ENCODE measurements at places on chromosomes 12 and 14. TPM values are rescaled to one million over a fixed set of nuclear protein-coding genes. Genes with fewer than 3 reads are reported as not detected.
A peak's percentile ranks its signal among the peaks of the same experiment; 100 is the strongest.

- DNase-seq = no peak
These were observed 14.0 kb downstream of the CEP290 start for GRCh38 chr12:88127855-88128254.

DNA sequence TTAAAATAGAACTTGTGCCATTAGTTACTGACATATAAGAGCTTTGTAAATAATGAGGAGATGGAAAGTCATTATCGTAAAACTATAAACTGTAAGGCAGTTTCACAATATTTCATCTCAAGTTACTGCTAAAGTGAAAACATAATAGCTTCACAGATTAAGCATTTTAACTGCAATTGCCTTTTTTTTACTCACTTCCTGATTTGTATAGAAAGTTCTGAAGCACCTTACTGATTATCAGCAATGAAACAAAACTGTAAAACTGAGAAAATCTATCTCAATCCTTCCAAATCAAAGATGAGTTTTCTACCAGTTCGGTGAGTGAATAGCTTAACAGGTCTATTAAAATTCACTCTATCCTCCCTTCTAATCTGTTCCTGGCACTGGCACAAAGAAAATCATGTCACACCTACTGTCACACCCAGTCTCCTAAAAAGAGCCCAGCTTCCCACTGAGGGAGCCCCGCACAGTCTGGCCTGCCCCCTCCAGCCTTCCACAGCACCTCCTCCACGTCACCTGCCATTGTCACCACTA, 161.4 kb upstream of the ABCD2 start:
- DNase-seq = no peak

DNA sequence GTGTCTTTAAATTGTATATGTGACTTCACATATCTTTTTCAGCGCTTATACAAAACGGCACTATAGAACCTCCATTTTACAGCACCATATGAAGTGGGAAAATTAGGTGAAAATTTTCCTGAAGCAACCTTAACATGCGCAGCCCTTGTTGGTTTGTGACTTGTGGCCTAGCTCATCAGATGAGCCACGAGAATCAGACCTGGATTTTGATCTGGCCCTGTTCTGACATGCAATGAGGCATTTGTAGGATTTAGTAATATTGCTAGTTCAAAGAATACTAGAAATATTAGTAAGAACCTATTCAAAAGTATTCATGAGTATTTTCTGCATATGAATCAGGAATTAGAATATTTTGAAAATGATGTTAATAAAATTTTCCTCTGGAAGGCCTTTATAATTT, 2.9 kb downstream of the CDKN1B start:
- DNase-seq = no peak

DNA sequence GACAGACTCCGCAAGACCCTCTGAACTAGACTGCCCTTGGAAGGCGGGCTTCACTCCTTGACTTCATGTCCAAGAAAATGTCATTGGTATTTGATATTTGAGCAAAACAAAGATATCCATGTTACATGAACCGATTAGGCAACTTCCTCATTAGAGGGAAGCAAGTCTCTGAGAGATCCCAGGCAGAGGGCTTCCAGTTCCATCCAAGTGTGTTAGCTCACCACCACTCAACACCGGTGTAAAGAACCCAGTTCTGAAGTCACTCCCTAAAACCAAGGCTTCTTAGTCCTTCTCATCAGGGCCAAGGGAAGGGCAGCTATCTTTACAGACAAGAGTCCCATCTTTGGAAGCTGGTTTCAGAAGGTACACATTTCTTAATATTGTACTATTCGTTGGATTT, 87.2 kb upstream of the CDKN3 start:
- DNase-seq = no peak

- peak; percentile 26 for DNase-seq
These were observed 397.3 kb downstream of the ZFP36L1 start for GRCh38 chr14:68395604-68396003.

DNA sequence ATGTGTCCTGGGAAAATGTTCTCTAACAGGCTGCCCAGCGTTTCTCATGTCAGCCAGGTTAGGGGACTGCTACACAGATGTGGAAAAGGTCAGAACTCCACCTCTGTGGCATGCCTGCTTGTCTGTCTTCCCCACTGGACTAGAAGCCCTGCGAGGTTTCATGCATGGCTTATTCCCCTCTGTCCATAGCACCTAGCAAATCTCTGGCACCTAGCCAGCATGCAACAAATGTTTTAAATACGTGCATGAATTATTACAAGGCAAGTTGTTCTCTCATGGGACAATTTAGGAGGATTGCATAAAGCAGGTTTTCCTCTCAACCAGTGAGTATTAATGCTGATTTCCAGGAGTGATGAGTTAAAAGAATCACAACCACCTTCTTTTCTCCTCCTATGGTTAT, 21.4 kb upstream of the KCNK13 start:
- no peak for DNase-seq

DNA sequence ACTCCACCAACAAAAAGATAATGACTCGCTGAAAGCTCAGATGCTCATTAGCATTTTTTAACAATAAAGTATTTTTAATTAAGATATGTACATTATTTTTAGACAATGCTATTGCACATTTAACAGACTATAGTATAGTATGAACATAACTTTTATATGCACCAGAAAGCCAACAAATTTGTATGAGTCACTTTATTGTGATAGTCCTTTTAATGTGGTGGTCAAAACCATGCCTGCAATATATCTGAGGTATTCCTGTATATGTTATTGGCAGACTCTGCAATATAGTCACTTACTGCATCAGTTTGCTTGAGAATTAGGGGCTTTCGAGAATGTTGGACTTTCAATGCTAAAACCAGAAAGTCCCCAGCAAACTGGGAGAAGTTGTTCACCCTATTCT, 51.7 kb upstream of the CCDC196 start:
- DNase-seq = no peak

DNA sequence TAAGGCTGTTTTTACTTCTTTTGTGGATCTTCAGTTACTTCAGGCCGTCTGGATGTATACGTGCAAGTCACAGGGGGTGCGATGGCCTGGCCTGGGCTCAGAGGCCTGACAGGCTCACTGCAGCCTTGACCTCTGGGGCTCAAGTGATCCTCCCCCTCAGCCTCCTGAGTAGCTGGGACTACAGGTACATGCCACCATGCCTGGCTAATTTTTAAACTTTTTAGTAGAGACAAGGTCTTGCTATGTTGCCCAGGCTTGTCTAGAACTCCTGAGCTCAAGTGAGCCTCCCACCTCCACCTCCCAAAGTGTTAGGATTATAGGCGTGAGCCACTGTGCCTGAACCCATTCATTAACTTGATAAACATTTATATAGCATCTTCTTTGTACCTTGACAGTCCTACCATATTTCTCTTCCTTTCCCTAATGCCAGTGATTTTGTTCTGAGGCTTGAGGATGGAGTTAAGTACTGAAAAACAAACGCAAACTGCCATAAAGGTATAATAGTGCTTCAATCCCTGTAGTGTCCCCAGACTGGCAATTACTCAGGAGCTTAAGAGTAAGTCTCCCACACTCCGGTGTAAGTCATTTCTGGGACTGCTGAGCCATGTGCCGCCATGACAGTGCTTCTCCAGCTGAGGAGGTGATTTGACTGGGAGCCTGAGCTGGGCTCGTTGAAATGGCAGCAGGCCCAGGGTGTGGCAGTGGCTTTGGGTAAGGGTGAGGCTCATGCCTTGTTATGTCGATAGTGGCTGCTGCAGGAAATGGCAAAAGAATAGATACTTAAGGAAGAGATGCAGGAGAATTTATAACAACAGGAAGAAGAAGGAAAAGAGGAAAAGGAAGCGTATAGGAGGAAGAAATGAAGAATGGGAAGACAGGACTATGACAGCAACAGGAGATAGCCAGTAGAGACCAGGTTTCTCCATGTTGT, 43.7 kb upstream of the HECTD1 start:
- DNase-seq = no peak

- DNase-seq = peak; percentile 84
These were observed 764 bp downstream of the DYNLL1 start for GRCh38 chr12:120496413-120497340.

GRCh38 chr12:92300777-92301176, 155.1 kb upstream of the BTG1 start:
- no peak for DNase-seq

- DNase-seq = no peak
These were observed 55.1 kb upstream of the BCL11B start for GRCh38 chr14:99327050-99327449.

DNA sequence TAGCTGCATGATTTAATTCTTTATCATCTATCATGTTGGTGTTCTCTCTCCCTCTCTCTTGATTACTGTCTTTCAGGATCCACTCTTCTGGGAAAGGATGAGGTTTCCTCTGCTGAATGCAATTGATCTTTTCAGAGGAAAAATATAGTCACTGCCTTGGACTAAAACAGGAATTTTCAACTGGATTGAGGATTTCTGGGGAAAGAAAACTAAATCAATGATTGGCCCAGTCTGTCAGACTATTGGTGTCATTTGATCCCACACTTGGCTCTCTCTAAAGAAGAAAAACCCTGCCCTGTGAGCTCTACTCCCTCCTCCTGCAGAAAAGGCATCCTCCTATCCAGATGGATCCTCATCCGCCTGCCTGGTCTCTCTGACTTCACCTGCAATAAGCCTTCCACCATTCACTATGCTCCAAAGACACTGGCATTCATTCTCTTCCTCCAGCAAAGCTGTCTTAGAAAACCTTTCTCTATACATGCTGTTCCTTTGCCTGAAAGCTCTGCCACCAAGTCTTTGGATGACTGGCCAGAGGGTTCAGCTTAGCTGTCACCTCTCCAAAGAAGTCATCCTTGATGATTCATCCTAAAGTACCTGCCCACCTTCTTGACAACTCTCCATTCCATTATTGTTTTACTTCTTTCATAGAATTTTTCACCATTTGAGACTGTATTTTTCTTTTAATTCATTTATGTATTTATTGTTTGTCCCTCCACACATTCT, 127.7 kb upstream of the CAND1 start:
- DNase-seq = no peak

DNA sequence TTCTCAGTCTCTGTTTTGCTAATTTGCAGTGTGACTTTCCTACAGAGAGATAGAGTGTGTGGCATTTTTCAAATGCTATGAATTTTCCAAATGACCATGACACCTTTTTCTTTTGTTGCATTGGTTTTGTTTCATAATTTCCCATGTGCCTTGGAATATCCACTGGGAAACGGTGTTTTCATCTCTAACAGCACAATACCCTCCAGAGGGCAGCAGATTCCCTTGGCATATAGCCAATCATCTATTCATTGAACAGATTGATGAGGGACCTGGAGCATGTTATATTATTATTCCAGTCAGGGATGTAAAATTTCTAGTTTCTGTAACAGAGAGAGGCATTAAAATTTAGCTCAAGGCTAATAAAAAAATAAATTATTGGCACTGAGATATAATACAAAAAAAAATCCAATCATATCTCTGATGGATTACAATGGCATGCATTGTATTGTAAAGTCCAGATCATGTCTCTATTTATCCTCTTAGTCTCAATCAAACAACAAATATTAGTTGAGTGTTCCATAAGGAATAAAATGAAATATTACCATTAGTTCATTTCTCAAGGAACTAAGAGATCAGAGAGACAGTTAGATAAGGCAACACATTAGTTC, 29.6 kb upstream of the NTN4 start:
- peak; percentile 53 for DNase-seq

GRCh38 chr14:72741826-72742117, 152.1 kb downstream of the DPF3 start:
- DNase-seq = no peak

DNA sequence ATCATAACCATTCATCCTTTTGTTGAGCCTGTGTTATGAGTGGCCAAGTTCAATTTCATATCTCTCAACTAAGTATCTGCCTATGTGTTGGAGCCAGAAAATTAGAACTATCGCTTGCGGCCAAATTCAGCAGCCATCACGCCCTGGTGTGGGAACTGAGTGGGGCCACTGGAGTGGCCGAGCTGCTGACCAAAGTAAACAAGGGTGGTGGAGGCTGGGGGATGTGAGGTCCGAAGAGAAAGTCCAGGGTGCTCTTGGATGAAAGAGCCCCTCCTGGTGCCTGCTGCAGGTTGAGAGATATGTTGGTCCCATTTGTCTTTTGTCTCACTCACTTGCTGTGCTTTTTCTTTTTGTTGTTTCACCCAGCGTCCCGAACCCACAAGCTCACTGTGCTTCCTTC, 14.9 kb downstream of the ADGRD1 start:
- no peak for DNase-seq

Gene TMEM132C
- 5.5 TPM for total RNA-seq

Gene ANKRD33
- total RNA-seq = not detected

Gene OVCH1
- total RNA-seq = 0.43 TPM

Gene TMTC2
- total RNA-seq = 22.4 TPM

Gene LGR5
- 0.39 TPM for total RNA-seq

Gene NELL2
- total RNA-seq = 10.6 TPM

Gene ANKS1B
- total RNA-seq = 30.9 TPM

Gene HOXC11
- total RNA-seq = 0.25 TPM

Gene CAPZA3
- total RNA-seq = 52.6 TPM

Gene MAP1LC3B2
- 1.5 TPM for total RNA-seq
